ENCODE measurements at places on chromosomes 3 and 15. TPM values are rescaled to one million over a fixed set of nuclear protein-coding genes. Genes with fewer than 3 reads are reported as not detected.

Gene SLC22A14
- 0.32 TPM for total RNA-seq

Gene SKOR1
- total RNA-seq, result 0.11 TPM

Gene PAK6
- not detected for total RNA-seq

Gene USP50
- 0.54 TPM for total RNA-seq

Gene MEX3B
- 3.1 TPM for total RNA-seq
